ENCODE measurements at places on chromosomes 5 and 9.
A peak's percentile ranks its signal among the peaks of the same experiment; 100 is the strongest.

DNA sequence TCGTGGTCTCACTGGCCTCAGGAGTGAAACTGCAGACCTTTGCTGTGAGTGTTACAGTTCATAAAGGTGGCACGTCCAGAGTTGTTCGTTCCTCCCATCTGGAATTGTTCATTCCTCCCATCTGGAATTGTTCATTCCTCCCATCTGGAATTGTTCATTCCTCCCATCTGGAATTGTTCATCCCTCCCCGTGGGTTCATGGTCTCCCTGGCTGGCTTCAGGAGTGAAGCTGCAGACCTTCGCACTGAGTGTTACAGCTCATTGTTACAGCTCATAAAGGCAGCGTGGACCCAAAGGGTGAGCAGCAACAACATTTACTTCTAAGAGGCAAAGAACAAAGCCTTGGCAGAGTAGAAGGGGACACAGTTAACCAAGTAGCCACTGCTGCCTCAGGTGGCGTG, 69.1 kb downstream of the GCNT1 start:
- DNase-seq, result peak; percentile 80

DNA sequence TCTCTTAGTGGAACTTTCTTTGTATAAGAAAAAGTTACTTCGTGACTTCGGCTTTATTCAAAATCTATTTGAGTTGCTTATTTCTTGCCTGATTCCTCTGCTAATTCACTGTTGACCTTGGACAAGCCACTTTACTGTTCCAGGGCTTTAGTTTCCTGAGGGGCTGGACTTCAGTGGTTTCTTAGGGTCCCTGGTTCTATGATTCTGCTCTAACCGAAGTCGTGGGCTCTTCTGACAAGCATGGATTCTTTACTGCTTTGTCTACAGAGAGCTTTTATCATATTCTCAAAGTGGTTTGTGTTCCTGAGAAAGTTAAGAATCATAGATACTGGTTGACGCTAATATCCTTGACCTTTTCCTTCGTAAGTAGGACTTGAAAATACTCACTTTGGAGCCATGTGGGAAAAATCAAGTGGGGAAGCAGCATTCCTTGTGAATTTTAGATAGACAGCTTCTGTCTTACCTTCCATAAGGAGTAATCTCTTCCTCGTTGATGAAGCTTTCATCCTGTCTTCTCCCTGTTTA, 21.1 kb downstream of the EXOSC2 start:
- no peak for DNase-seq

DNA sequence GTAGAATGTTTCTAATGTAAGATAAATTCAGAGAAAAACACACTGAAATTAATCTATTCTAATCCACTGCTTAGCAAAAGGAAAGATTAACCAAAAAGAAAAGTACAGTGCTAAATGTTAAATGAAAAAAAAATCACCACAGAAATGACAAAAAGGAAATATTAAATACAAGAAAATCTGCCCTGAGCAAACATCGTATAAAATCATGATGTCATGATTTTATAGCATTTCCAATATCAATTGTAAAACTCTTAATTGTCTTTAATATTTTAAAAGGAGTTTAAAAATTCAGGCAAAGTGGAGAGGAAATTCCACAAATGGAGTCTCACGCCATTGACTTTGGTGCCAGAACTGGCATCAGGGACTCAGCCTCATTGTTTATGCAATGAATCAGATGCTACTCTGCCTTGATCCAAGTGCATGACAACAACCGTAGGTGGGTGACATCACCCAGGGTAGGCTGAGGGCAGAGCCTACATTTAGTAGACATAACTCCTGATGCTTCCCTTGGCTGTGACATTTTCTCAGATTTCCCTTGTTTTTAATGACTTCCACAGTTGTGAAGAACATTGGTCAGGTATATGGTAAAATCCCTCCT, 696.8 kb downstream of the SEMA5A start:
- peak; percentile 72 for DNase-seq

- no peak for DNase-seq
These were observed 29.3 kb downstream of the CSF2 start for GRCh38 chr5:132102944-132103331.

- DNase-seq, result peak; percentile 67
These were observed 100.3 kb downstream of the AOPEP start for GRCh38 chr9:94826644-94827410.

DNA sequence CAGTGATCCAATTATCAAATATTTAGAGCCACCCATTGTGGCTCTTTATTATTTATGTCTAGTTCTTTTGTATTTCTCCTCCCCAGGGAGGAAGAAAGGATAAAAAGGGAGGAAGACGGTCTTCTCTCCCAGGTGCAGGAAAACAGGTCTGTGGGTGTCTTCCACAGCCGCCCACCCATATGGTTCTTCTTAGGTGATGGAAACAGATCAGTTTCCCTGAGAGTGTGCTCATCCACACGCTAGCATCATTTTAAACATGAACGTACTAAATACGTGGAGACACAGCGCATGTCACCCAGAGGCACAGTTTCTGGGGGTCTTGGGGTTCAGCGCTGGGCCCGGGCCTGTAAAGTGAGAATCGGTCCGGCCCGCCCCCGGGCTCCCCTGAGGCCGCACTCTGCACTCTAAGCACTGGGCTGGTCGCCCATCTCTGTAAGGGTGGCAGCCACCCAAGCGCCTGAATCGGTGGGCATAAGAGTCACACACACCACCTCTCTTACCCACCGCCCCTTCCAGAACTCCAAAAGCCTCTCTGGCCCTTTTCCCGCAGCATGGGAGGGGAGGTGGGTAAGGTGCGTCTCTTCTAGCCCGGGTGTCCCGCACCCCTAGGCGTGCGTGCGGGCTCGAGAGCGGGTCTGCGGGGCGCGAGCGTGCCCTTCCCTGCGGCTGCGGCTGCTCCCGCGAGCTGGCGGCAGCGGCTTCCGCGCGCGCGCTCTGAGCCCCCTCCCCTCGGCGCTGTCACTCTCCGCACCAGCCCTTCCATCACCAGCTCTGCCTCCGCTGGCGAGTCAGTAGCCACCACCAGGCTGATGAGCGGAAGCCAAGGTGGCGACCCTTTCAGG, 1.3 kb downstream of the PTCH1 start:
- DNase-seq, result no peak

DNA sequence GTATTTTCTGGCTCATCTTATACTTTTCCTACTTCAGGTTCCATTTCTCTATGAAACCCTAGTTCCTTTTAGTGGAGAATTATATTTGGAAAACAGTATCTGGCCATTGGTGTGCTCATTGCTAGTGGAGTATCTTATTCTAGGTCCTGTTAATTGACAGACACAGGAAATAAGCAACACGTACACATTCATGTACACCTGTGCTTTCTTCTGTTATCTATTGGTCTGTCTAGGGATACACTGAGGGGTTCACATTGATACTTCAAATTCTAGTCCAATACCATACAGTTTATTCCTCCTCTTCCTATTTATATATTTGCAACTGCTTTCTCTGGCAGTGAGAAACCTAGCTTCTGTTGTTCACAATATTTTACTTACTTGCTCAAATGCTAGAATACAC, 110.2 kb downstream of the FER start:
- DNase-seq, result no peak

DNA sequence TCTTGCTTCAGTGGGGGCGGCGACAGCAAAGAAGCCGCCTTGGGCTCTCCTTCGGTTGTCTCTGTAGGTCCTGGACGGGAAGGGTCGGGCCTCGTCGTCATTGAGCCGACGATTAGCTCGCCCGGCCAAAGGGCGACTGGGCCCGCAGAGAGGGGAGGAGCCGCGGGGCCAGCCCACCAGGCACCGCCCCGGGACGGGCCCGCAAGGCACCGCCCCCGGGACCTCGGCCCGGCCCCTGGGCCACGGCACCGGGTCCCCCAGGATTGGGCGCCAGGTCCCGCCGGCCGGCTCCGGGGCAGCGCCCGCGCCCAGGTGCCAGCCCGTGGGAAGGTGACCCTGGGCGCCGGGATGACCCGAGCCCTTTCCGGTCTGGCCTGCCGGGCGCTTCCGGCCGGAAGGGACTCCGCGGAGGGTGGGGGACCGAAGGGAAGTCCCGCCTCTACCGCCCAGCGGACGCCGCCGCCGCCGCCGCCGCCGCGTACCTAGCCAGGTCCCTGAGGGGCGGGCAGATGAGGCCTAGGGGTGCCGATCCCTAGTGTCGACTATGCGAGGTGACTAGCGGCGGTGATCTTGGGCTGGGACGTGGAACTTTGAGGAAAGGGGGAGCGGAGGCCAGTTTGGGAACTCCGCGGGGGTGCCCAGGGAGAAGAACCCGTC, at the start of the genes GBA2 and RGP1:
Gene GBA2 (minus strand): TSS at position 371 of the 657 bp plus-strand sequence. CDS start 524 bp downstream, outside the sequence.
Gene RGP1 (plus strand): TSS at position 430 of the 657 bp plus-strand sequence. CDS start 469 bp downstream, outside the sequence.
- DNase-seq, result peak; percentile 58

DNA sequence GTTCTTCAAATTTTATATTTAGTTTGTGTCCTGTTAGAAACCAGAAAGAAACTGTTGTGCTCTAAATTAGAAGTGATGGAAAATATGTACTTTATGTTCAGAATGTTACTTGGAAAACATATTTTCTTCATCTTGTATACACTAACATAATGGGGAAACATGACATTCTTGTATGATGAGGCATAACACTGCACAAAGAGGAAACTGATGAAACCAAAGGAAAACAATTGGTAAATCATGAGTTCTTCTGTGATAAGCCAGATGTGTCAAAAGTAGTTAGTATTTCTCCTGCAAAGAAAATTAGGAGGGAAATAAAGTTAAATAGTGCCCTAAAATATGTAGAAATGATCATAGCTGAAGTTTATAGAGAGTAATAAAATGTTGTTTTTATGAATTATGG, 111.1 kb upstream of the FBN2 start:
- peak; percentile 20 for DNase-seq

- DNase-seq, result peak; percentile 71
These were observed 1.9 kb upstream of the FST start for GRCh38 chr5:53478411-53479044.

GRCh38 chr5:172736508-172737135, 34.4 kb downstream of the DUSP1 start:
- DNase-seq, result no peak

- DNase-seq, result no peak
These were observed 777.0 kb upstream of the WWC1 start for GRCh38 chr5:167514461-167514860.

DNA sequence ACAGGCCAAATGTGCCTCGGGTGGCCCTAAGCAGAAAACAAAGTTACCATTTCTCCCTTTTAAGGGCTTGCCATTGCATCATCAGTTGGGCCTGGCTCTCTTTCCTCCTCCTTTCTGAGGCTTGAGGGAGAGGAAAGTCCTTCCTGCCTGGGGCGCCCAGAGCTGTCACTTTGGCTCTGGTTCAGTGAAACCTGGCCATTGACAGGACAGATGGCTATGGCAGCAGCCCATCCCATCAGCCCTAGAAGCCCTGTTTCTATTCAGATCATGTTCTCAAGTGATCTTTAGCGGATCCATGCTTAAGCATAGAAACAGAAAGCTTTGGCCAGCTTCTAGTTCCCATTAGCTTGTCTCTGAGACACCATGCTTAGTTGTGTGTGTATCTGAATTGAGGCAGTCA, 293.4 kb downstream of the YTHDC2 start:
- peak; percentile 52 for DNase-seq

- DNase-seq, result no peak
These were observed 25.6 kb downstream of the KCNN2 start for GRCh38 chr5:114387433-114387832.

DNA sequence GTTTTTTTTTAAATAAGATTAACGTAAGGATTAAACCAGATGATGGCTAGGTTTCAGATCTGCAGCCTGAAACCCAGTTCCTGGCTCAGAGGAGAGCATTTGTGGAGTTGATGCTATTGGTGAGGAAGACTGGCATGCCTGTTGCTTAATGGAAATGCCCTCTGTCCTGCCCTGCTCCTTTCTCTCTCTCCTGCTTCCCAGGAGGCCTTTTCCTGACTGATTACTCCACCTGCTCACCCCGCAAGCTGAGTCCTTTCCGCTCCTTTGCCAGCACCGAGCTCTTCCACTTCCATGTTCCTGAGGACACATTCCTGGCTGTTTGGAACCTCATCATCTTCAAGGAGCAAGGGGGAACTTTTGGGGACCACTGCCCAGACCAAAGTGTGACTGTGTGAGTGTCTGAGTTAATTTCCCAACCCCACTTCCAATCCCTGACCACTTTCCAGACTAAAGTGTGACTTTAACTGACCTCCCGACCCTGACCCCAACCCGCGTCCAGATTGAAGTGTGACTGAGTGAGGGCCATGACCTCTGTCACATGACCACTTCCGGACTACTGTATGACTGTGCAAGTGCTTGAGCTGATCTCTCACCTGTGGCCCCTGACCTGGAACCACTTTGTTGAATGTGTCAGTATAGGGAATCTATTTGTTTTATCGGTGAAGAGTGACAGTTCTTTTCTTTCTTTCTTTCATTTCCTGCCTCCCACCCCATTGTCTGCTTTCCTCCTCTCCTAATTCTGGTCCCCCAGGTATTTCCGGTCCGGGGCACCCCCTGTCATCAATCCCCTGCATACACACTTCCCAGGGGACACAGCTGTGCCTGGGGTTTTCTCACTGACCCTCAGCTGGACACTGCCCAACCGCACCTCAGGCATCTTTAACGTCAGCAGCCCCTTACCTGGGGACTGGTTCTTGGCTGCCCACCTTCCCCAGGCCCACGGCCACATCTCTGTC, 5.5 kb downstream of the TMEM8B start:
- DNase-seq, result no peak

GRCh38 chr5:121698690-121699089, 153.0 kb upstream of the FTMT start:
- no peak for DNase-seq

GRCh38 chr9:136485049-136486045, 2.5 kb upstream of the SEC16A start:
- DNase-seq, result peak; percentile 67

- DNase-seq, result peak; percentile 14
These were observed 12.9 kb downstream of the HAVCR1 start for GRCh38 chr5:157046041-157046440.

DNA sequence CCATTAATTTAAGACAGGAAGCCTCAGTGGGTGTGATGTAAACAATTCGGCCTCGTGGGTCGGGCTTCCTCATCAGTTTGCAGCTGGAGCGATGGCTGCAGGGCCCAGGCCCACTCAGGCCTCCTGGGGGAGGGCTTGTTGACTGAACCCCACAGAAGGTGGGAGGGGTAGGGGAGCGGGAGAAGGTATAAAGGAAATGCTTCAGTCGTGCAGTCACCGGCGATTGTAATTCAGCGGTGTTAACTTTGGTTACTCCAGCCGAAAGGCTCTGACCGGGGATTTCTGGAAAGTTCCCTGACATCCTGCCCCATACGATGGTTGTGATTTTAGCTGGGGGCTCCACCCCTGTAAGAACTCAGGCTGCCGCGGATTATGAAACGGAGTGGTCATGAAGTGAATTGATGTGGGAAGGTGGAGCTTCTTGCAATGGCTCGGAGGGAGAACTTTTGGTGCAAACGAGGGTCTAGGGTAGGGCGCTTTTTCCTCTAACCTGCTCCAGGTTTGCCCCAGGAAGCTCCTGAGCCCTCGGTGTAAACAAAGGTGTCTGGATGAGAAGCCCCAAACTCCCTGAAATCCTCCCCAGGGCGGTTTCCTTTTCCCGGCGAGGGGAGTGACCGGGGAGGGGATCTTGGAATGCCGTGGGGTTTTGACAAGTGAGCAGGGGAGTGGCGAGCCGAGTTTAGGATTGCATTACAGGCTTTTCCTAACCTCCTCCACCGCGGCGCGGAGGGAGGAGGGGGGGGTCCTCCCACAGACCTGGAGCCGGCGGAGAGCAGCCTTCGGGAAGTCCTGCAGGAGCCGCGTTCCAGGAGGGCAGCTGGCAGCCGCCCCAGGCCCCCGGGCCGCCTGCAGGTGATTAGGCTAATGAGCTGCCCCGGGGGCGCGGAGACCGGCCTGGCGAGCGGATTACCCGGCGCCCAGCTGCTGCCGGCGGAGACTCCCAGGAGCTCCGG, 215.5 kb downstream of the PDZD2 start:
- peak; percentile 6 for DNase-seq
